Stimulated activated CD4-positive, alpha-beta T cell treated with anti-CD3 and anti-CD28 coated beads, Interleukin-1b, Interleukin-23, amount 100 ng/mL, for 1 hour (primary cell): ENCODE measurements at places on chromosomes 11 and 22.

DNA sequence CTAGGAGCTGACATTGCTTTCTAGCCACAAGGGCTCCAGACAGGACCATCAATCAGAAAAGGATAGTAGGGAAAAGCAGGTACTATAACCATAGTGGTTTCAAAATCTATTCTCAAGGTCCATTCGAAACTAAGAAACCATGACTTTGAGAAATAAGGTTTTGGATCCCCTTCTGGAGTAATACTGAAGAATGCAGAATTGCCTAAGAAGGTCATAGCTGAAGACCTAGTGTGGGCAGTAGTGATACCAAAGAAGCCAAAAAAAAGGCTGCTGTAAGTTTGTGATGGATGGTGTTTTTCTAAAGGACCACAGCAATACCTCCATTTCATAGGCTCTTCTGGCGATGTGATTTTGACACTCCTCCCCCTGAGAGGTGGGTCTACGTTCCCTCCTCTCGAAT lies 163.1 kb downstream of the MAML2 start:
- DNase-seq: no peak

DNA sequence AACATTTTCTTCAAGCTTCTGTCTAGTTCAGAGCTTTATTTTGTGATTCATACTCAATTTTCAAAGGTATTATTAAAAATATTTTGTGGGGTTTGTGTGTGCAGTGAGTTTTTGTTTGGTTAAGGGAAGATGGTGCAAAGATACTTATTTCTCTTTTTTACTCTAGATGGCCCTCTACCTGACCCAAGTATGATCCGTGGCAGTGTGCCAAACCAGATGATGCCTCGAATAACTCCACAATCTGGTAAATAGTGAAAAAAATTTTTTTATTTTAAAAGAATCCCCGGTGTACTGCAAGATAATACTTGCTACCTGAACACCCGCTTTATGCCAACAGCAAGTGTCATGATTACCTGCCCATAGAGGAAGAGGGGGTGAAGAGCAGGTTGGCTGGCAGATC lies 54.2 kb downstream of the EP300 start:
- no peak for DNase-seq

- no peak for DNase-seq
These were observed 27.5 kb upstream of the CABP7 start for GRCh38 chr22:29692327-29692640.

GRCh38 chr11:64796757-64797541 lies 6.1 kb downstream of the MAP4K2 start:
- DNase-seq: no peak

DNA sequence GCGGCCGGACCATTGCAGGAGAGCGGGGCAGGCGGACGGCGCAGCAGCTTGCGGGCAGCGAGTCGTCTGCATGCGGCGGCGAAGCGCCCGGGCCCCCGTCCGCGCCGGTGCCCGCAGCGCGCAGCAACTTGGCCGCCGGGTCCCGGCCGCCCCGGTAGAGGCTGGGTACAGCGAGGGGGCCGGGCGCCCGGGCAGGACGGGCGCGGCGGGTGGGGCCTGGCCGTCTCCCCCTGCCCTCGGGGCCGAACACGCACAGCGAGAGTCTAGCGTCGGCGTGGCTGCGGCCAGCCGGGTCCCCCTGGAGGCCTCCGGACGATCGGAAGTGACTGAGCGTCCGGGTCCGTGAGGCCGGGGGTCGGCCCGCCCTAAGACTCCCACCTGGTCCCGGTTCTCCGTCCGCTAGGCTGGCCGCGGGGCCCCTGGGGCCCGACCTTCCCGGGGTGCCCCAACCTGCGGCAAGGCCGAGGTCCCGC lies 775 bp upstream of the TRABD start:
- no peak for DNase-seq

- DNase-seq: no peak
These were observed 13.1 kb upstream of the RAB38 start for GRCh38 chr11:88188251-88188931.

GRCh38 chr11:11148104-11148509 lies 204.9 kb downstream of the CSNK2A3 start:
- DNase-seq: no peak

DNA sequence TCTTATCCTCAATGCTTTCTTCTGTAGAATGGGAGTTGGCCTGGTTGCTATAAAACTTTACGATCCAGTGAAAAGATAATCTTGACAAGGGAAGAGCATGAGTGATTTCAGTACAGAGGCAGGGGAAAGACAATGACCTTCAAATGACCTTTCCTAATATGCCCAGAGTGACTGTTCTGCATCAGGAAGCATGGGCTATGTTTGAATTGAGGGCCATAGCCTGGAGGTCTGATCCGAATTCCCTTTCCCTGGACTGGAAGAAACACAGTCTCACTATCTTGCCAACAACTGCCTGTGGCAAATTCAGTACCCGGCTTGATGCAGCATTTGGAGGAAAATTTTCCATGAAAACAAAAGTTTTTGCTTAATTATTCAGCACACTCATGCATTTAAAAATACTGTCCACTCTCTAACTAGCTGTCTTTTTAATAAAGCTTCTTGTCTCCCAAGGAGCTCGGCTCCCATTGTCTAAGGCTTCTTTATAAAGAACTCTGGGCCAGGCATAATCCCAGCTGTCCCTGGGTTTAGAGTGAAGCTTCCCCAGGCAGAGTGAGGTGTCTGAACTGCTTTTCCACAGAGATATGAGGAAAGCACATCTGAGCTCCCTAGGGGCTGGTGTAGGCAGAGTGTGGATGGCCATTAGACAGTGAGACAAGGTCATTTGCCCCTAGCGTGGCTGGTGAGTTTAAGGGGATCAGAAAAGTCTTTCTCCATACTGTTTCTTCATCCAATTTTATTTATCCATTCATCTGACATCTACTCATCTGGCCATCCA lies 132.7 kb upstream of the CADM1 start:
- DNase-seq: no peak

GRCh38 chr22:49448526-49448925 lies 379.1 kb downstream of the BRD1 start:
- no peak for DNase-seq

GRCh38 chr22:46165977-46166376 lies 15.7 kb downstream of the PPARA start:
- DNase-seq: no peak

DNA sequence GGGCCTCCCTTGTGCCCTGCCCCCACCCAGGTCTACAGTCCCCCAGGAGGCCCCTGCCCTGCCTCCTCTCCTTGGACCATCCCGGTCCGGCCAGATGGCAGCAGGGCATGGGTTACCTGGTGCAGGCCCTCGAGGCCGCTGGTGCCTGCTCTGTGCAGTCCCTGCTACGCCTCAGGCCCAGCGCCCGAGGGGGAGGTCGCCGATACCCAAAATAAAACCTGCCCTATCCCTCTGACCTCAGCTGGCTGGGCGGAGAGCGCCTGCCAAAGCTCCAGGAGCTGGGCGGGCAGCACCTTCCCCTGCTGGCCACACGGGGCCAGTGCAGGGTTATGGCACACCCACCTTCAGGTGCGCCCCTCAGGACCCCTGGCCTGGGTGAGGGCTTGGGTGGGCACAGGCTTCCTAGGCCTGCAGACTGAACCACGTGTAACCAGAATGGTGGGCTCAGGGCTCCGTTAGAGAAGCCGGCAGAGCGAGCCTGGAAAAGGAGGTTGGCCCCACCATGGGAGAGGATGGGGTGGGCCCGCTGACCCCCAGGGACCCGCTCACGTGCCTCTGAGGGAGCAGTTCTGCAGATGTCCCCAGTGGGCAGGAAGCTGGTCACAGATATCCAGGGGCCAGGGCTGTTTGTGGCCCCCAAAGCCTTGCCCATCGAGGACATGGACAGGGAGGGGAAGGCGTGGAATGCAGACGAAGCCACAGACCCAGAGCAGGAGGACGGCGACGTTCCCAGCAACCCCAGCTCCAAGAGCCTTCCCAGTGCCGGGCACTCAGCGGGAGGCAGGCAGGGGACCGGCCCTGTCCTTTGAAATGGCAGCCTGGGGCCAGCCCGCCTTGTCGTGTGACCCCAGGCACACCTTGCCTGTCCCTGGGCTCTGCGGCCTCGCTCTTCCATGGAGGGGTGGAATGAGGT lies 1.7 kb upstream of the TNNT3 start:
- no peak for DNase-seq

DNA sequence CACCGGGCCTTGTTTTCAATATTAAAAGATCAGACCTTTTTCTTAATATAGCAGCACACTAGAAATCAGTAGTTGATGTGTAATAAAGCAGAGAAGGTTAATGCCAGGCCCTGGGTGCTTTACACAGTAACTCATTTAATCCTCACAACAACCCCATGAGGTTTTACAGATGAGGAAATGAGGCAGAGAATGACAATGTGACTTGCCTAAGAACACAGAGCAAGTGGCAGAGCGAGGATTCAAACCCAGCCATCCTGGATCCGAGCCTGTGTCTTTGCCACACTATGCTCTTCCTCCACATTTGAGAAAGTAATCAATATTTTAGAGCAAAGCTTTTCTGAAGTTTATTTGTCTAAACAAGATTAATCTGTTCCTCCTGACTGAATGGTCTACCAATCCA lies 7.2 kb downstream of the JAML start:
- no peak for DNase-seq

GRCh38 chr22:45483918-45484499 lies 18.7 kb upstream of the FBLN1 start:
- no peak for DNase-seq

DNA sequence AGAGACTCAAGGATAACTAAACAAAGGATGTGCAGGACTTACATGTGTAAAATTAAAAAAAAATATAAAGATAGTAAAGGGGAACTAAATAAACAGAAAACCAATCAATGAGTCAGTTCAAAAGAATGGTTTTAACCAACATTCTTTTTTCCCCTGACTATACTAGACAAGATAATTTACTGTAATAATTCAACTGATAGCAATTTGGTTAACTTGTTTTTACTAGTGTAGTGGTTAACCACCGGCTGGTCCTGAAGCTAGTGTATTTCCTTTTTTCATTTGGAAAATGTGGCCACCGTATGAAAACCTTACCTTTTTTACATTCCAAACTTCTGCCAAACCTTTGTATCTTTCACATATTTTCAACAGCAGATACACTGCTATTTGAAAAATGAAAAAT lies 123.1 kb downstream of the ARHGAP42 start:
- no peak for DNase-seq

GRCh38 chr22:26546282-26546681 lies 34.0 kb upstream of the TFIP11 start:
- DNase-seq: no peak

DNA sequence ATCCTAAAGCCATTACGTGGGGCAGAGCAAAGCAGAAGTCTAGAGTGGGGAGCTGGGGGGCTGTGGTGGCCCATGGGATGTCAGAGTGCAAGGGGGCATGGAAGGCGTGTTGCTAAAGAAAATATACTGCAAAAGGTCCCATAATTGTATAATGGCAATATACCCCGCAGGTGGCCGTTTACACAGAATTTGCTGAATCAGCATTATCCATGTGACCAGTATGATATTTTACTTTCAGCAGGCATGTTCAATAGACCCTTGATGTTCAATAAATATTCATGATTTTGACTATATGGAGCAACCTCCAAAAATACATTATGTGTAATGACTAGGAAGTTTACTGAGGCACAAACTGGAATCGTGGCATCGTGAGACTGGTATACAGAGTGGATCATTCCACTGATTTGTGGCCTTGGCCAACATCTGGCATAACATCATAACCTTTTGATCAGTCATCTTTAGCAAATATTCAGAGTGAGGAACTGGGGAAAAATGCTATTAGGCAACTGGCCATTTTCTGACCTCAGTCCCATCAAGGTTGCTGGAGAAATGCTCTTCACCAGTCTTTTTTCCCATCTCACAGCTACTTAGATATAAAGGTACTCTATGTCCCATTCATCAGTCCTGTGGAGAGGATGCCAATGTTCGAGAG lies 29.3 kb upstream of the PPP2R1B start:
- DNase-seq: no peak

DNA sequence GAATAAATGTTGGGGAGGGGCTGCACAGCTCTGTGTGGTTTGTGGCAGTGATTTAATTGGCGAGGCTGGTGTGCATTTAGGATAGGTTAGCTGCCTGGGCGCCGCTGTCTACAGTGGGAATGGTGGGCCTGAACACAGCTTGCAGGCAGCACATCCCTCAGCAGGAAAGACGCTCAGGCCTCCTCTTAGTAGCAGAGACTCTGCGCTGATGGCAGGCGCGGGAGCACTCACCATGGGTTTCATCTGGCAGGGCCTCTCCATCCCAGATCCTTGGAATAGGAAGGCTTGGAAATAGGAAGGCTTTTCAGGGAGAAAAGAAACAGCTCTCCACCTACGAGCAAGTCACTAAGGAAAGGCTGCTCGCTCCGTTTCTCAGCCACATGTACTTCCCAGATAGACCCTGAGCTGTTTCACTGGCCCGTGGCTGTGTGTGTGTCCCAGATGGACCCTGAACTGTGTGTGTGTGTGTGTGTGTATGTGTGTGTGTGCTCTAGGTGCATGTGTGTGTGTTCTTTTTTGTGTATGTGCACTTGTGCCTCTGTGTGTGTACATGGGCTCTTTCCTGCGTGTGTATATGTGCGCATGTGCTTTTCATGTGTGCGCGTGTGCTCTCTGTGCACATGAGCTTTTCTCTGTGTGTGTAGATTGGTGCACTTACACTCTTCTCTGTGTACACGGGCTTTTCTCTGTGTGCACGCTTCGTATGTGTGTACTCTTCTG lies 144.0 kb downstream of the TBC1D22A start:
- no peak for DNase-seq

DNA sequence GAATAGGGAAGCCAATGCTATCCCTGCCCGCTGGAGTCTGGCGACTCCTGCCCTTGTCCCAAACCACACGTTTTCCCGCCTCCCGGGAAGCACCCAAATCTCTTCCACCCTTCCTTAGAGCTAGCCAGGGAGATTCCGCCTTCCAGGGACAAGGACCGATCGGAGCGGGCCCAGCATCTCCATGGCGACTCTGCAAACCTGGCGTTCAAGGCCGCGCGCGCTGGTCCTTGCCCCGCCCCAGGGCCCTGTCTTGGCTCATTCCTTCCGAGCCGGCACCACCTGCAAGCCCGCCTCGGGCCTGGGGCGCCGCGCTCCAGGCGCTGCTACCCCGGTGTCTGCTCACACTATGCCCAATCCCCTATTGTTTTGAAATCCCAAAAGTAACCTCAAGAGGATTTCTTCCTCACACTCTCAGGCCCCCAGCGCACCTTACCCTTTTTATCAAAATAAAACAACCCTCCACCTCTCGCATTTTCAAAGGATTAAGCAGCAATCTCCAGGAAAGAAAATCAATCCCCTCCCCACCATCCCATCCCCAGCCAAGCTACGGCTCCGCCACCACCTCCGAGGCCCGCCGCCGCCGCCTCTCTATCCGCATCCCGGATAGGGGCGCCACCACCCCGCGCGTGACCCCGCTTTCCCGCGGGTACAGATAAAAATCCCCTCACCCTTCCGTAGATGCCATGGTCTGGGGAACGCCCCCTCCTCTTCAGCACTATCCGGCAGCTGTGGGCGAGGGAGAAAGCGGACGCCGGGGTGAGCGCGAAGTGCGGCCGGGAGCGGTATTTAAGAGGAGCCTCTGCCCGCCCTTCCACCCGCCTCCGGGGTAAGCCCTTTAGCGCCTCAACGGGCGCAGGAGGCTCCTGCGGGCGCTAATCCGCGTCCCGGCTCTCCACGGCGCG lies 825 bp downstream of the SLC1A2 start:
- DNase-seq: no peak
